T-helper 17 cell (primary cell): ENCODE measurements at places on chromosomes 5 and 9.

DNA sequence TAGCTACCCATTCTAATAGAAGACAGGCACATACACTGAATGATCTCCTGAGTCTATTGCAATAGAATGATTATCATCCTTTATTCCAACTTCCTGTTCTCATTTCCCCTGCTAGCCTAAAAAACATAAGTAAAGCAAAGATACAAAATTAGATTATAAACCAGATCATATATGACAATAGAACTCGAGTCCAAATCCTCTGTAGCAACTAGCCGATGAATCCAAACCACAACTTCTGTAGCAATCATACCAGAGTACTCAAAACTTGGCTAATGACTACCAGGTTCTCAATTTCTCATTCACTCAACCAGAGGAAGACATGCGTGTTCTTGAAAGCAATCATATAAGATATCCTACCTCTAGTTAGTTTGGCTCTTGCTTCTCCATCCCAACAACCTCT lies 622.1 kb downstream of the PSAT1 start:
- no peak overlapping the region for H3K27ac ChIP-seq
- H3K36me3 ChIP-seq = no peaks in the 10 kb centered on the region
- H3K4me1 ChIP-seq = no peaks in the 10 kb centered on the region

- DNase-seq = no peak
- H3K4me3 ChIP-seq = no peak overlapping the region
- no peak overlapping the region for H3K27ac ChIP-seq
- H3K4me1 ChIP-seq = no peaks in the 10 kb centered on the region
Observed at GRCh38 chr9:73073337-73074175, 78.1 kb upstream of the ANXA1 start.

DNA sequence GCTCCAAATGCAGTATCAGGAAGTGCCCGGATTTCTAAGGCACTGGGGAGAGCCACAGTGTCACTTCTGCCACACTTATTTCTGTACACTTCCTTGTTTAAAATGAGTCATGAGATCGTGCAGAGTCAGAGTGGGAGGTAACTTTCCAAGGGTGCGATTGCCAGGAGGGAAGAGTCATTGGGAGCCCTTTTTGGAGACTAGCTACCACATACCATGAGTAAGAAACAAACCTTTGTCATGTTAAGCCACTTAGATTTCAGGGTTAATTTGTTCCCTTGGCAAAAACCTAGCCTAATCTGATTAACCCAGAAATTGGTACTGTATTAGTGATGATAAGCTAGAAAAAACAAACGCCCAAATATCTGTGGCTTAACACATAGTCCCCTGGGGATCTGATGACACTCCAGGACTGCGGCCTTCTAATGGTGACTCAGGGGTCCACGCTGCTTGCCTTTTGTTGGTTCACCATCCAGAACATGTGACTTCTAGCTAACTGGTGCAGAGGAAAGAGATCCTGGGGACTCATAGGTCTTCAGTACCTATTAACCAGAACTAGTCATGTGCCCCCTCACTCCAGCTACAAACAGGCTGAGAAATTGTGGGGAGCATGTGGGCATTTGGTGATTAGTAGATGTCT lies 48.6 kb upstream of the TLE1 start:
- H3K27me3 ChIP-seq = no peaks in the 10 kb centered on the region
- no peak overlapping the region for H3K27ac ChIP-seq
- no peak for DNase-seq

DNA sequence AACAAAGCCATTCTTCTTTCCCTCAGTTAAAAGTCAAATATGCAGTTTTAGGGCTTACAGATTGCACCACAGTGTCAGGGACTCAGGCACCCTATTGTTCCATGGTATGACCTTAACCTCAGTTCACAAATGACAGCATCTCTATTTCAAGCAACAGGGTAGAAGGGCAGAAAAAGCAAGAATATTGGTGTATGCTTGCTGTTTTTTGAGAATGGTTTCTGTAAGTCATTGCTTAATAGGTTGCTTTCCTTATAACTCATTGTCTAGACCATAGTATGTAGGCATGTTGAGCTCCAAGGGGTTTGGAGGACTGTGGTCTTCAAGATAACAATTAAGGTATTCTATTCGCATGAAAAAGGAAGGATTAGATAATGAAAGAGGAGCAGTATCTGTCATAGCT lies 183.5 kb upstream of the EDIL3 start:
- H3K27ac ChIP-seq = no peak overlapping the region
- no peaks in the 10 kb centered on the region for H3K27me3 ChIP-seq
- no peaks in the 10 kb centered on the region for H3K4me1 ChIP-seq

GRCh38 chr5:87499478-87500410 lies 87.0 kb upstream of the CCNH start:
- no peak for DNase-seq
- H3K36me3 ChIP-seq = no peaks in the 10 kb centered on the region
- no peak overlapping the region for H3K4me3 ChIP-seq

DNA sequence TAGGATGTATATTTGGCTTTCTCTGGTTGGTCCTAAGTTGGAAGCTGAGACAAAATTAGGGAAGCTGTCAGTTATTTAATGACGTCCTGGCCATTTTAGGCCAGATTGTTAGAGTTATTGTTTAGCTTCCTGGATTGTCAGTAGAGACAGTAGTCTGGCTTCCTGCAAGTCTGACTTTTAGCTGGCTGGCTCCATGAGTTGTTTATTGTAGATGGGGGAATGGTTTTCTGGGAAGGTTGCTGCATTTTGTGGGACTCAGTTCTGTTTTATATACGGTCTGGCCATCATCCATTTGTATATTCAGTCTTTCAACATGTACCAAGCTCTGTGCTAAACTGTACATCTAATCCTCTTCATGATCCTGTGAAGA lies 68.3 kb downstream of the SGCD start:
- no peak overlapping the region for H3K4me3 ChIP-seq
- H3K27ac ChIP-seq = no peak overlapping the region
- H3K36me3 ChIP-seq = no peaks in the 10 kb centered on the region
- DNase-seq = no peak

DNA sequence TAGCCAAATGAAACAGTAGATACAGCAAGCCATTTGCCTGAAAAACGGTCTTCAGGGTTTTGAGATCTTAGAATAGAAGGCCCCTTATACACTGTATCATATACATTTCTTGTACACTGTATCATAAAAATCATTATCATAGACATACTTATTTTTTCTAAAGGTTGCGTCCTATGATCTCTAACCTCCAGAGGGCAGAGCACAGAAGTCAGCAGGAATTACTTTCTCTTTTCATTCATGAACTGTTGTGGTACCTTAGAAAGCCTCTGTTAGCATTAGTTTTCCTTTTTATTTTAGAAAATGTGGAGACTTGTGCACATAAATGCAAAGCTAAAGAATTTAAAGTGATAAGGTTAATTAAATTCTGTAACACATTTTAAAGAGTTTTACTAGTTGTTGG lies 115.4 kb downstream of the OXCT1 start:
- peaks cover 26% of the 10 kb centered on the region for H3K36me3 ChIP-seq
- H3K4me1 ChIP-seq = peaks cover 23% of the 10 kb centered on the region

- no peak overlapping the region for H3K4me3 ChIP-seq
- peaks cover 5% of the 10 kb centered on the region for H3K27me3 ChIP-seq
- no peak overlapping the region for H3K27ac ChIP-seq
- peaks cover 4% of the 10 kb centered on the region for H3K36me3 ChIP-seq
Observed at GRCh38 chr9:69427286-69427685, 102.3 kb downstream of the ENTREP1 start.

DNA sequence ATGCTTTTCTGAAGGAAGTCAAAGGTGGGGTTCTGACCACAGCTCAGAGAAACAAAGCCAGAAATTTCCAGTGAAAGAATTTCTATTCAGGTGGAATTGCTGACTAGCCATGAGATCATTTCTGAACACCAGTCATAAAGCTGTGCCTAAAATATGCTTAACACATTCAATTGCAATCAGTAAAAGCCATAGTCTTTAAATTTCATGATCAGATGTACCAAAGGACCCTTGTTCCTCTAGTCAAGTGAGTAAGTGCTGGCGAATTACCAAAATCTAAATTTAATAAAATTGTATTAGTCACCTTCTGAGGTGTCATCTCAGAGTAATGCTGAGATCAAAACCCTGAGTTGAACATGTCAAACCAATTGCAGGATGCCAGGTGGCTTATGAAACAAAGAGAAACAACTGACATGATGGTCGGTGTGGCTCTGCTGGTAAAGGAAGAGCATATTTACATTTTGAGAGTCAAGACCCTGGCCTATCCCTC lies 334.2 kb upstream of the CCNH start:
- no peak overlapping the region for H3K4me3 ChIP-seq
- no peaks in the 10 kb centered on the region for H3K36me3 ChIP-seq
- H3K27me3 ChIP-seq = peaks cover 21% of the 10 kb centered on the region
- no peak overlapping the region for H3K27ac ChIP-seq

DNA sequence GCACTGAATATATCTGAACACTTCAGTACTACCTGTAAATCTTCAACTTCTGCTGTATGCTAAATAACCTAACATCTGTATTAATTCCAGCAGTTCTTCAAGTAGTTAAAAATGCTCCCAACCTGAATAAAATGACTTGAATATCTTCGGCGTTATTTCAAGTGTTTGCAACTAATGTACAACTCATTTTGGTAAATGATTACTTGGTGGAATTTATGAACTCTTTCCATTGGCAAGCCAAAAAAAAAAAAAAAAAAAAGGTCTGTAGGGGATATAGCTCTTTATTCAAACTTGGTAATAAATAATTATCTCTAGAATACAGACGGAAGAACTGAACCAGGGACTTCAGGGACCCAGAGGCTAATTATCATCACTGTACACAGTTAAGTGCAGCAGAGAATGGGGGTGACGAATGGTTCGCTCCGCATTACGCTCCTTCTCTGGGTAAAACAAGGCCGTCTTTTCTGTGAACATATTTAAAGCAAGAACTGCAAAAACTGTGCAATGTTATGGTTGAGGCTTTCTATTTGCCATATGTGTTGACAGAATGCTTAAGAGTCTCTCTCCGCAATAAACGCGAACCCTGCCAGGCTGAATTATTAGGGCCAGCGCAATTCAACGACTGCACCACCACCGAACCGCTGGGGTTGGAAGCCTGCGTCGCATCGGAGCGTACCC lies 1.9 kb upstream of the ERBIN start:
- peak overlapping the region; percentile 96 for H3K27ac ChIP-seq
- H3K4me3 ChIP-seq = peak overlapping the region; percentile 89
- DNase-seq = no peak
- no peaks in the 10 kb centered on the region for H3K36me3 ChIP-seq
- no peaks in the 10 kb centered on the region for H3K27me3 ChIP-seq
- peaks cover 16% of the 10 kb centered on the region for H3K4me1 ChIP-seq

DNA sequence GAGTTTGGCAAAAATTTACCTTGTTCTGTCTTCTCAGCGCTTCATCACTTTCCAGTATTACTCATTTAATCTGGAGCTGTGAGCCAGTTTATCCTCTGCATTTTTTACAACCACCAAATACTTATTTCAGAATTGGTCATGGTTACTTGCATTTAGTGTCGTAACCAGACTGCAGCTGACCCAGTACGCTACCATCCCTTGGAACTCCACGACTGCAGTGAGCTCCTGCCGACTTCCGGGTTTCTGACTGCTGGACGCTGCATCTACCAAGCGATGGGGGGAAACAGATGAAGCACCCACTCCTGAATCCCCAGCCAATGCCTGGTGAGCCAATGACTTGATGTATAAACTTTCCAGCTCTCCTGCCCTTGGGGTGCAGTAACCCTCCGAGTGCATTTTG lies 174.4 kb upstream of the PRLR start:
- no peaks in the 10 kb centered on the region for H3K4me1 ChIP-seq
- no peak for DNase-seq
- H3K27ac ChIP-seq = no peak overlapping the region
- H3K4me3 ChIP-seq = no peak overlapping the region
- no peaks in the 10 kb centered on the region for H3K27me3 ChIP-seq

DNA sequence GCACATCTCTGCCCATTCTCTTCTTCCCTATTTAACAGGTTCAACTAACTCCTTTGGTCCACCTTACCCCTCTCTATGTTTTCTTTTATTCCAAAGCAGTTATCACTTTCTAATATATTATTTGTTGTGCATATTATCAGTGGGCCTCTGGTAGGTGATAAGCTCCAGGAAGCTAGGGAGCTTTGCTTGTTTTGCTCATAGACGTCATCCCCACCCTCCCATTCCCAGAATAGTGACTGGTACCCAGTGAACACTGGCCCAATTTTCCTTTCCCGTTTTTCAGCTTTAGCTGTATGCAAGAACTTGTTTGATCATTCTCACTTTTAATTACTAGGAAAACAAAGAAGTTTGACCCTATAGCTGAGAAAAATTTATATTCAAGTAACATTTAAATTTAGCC lies 6.9 kb downstream of the ABHD17B start:
- H3K27me3 ChIP-seq = no peaks in the 10 kb centered on the region
- H3K4me3 ChIP-seq = no peak overlapping the region
- H3K27ac ChIP-seq = peak overlapping the region; percentile 24

DNA sequence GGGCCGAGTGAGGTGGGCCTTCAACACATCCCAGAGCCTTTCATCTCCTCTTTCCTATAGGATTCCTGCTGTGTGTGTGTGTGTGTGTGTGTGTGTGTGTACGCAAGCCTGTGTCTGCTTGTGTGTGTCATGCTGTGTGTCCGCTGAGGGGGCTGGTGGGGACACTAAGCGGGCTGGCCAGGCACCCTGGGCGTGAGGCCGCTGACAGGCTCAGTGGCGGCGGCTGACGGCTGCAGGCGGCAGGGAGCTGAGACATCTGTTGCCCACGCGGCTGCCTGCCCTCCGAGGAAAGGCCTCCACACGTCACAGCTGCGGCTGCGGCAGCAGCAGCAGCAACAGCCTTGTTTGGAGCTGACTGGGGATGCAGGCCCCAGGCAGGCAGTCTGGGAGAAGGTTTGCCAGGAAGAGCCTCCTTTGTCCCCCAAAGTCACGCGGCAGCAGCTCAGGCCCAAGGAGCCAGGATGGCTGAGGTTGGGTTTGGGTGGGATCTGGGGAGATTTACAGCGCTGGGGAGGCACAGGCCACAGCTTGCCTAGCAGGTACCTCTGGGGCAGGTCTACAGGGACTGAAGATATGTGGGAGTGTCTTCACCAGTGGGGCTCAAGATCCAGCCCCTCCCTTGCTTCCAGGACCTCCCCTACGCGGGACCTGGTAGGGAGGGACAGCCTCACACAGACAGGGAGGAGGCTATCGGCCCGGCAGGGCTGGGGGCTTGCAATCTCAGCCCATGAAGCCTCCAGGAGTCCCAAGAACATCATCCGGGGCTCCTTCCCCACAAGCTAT lies 1.8 kb downstream of the PDLIM4 start:
- H3K36me3 ChIP-seq = peaks cover 3% of the 10 kb centered on the region
- no peak overlapping the region for H3K27ac ChIP-seq
- H3K27me3 ChIP-seq = peaks cover 33% of the 10 kb centered on the region
- no peak overlapping the region for H3K4me3 ChIP-seq
- DNase-seq = no peak

GRCh38 chr5:118270526-118270925 lies 717.8 kb downstream of the DTWD2 start:
- no peaks in the 10 kb centered on the region for H3K27me3 ChIP-seq
- no peaks in the 10 kb centered on the region for H3K4me1 ChIP-seq
- no peaks in the 10 kb centered on the region for H3K36me3 ChIP-seq
- H3K4me3 ChIP-seq = no peak overlapping the region
- H3K27ac ChIP-seq = no peak overlapping the region

DNA sequence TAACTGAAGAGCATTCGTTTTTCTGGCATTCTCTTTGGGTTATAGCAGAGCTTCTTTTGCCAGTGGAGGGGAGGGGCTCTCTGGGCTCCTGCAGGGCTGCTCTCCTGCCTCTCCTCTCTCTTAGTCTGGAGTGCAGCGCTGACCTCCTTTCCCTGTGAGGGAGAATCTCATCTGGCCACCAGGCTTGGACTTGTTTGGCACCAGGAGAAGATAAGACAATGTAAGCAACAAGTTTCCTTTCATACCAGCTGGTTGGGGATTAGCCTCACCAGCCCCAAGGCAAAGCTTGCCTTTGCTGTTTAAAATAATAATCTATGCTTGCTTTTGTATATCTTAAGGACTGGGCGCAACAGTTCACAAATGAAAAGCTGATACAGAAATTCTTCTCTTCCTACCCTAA lies 196.4 kb downstream of the TLE4 start:
- no peak overlapping the region for H3K27ac ChIP-seq
- no peak overlapping the region for H3K4me3 ChIP-seq
- no peak for DNase-seq
- peaks cover 22% of the 10 kb centered on the region for H3K27me3 ChIP-seq
- H3K4me1 ChIP-seq = peaks cover 3% of the 10 kb centered on the region
